Activated CD4-positive, alpha-beta T cell treated with anti-CD3 and anti-CD28 coated beads, Interleukin-2, Interleukin-6, amounts not matched to agents 100 ng/mL and 50 ng/mL, durations not matched to agents 16 hours and 8 hours (primary cell): ENCODE measurements at places on chromosomes 7 and 10.

- DNase-seq = peak; percentile 68
Measured at GRCh38 chr10:99234041-99234790, 1.4 kb downstream of the HPSE2 start.

- DNase-seq = no peak
Measured at GRCh38 chr7:34165927-34166550, 260.7 kb downstream of the BMPER start.

DNA sequence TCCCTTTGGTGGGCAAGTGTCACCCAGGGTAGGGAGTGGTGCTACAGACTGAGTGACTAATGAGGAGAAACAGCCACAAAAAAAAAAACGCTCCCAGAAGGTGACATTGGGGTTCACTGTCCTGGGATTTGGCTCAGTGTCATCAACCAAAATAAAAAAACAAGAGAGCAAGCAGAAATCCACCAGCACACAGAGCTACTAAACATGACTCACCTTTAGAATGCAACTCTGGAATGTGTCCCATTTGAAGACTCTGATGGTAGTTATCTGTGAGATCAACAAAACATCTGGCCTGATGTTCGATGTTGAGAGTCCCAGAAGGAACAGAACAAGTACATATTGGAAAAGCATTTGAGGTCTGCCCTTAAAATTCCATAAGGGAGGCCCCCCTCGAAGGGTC is 200.3 kb upstream of the LYZL2 start:
- DNase-seq = no peak

GRCh38 chr7:155483245-155483644 is 25.3 kb downstream of the EN2 start:
- DNase-seq = no peak

DNA sequence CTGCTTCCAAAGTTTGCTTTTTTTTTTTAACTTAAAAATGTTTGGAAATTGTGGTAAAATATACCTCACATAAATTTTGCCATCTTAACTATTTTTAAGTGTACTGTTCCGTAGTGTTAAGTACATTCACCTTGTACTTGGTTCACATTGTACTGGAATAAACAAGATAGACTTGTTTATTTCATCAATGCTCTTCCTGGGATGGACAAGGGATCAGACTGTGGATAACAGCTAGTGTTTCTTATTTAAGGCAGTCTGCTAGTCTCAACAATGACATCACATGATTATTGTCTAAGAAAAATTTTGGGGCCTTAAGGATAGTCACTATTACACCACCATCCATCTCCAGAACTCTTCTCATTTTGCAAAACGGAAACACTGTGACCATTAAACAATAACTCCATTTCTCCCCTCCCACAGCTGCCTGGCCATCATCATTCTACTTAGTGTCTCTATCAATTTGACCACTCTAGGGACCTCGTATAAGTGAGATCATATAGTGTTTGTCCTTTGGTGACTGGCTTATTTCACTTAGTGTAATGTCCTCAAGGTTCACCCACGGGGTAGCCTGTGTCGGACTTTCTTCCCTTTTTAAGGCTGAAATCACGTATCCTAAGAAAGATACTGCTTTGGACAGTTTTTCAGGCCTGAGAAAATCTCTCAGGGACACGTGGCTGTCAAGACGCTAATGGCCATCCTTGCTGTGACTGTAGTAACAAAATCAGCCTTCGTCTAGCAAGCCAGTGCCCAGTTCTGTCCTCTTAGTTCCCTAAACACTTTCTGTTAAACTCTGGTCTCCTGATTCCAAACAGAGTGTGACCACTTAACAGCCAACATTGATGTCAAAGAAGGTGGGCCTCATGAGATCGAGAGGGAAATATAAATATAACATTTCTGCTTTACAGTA is 305.2 kb downstream of the FRMD4A start:
- DNase-seq = no peak

DNA sequence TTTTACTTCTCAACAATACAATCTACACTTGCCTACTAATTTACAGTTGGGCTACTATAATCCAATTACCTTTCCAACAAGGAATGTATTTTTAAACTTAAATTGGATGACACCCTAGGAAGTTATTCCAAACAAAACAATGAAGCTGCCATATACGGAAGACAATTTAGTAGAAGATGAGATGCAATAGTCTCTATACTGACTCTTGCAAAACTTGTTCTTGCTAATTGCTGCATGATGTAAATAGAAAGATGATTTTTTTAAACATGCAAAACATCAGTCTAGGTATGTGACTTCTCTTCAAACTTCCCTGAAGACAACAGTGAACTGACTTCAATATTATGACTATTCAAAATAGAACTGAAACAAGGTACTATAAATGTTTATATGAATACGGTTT is 17.6 kb downstream of the NT5C3A start:
- no peak for DNase-seq

- no peak for DNase-seq
Measured at GRCh38 chr10:48620719-48621118, 15.8 kb upstream of the ARHGAP22 start.

DNA sequence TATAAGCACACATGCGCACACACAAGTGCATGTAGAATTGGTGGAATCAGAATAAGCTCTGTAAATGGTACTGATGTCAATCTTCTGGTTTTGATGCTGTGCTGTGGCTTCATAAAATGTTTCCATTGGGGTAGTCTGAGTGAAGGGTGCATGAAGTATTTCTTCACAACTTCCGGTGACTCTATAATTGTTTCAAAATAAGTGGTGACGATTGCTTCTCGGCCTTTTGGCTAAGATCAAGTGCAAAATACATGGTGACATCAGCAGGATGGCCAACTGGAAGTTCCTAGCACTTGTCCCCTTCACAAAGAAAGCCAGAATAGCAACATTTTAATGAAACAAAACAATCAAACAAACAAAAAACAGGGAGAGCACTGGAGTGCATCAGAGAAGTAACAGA is 41.6 kb upstream of the CAMK2B start:
- DNase-seq = no peak

- DNase-seq = no peak
Measured at GRCh38 chr10:131618587-131619267, 282.1 kb upstream of the PPP2R2D start.

GRCh38 chr10:61140765-61141392 is 196.9 kb upstream of the RHOBTB1 start:
- peak; percentile 39 for DNase-seq

DNA sequence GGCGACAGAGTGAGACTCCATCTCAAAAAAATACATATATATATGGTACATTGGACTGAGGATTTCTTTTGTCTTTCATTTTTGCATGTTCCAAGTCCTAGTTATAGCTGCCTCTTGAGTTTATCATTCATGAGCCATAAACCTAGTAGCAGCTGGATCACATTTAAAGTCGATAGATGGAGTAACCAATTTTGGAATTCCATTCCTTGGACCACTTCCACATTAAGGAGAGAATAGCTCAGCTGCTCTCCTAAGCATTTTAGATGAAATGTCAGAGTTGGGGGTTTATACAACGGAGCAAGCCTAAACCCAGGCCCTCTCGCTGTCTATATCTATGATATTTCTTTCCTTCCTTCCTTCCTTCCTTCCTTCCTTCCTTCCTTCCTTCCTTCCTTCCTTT is 141.2 kb downstream of the LYZL1 start:
- DNase-seq = no peak

DNA sequence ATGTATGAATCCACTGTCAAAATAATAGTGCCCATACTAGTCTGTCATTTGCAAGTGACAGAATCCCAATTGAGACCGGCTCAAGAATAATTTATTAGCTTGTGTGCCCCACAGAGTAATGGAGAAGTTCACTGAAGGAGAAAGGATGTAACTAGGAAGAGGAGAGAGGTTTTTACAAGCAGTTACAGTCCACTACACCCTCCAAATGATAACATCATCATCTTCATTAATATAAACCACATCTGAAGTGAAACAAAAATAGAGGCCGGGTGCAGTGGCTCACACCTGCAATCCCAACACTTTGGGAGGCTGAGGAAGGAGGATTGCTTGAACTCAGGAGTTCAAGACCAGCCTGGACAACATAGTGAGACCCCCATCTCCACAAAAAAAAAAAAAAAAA is 226.8 kb downstream of the SKIDA1 start:
- no peak for DNase-seq

- no peak for DNase-seq
Measured at GRCh38 chr7:49866076-49866735, 92.8 kb downstream of the VWC2 start.

GRCh38 chr10:119495021-119495505 is 47.5 kb downstream of the RGS10 start:
- DNase-seq = no peak

DNA sequence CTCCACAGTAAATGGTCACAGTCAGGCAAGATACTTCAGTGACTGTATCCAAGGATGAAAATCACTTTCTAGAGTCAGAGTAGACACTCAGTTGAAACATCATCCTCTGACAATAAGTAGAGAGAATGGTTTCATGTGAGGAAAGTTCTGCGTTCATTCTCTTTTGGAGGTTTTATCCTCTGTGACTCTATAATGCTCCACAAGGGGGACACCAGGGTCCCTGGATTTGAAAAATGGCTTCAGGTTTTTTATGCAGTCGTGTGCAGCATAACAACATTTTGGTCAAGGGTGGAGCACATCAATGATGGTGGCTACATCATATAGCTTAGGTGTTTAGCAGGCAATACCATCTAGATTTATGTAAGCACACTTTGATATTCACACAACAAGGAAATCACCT is 40.4 kb downstream of the TMEM168 start:
- no peak for DNase-seq

GRCh38 chr10:88886557-88886956 is 6.5 kb downstream of the STAMBPL1 start:
- peak; percentile 84 for DNase-seq

GRCh38 chr7:12103948-12104347 is 107.1 kb upstream of the TMEM106B start:
- no peak for DNase-seq

- no peak for DNase-seq
Measured at GRCh38 chr10:124119946-124120345, 26.5 kb upstream of the CHST15 start.

DNA sequence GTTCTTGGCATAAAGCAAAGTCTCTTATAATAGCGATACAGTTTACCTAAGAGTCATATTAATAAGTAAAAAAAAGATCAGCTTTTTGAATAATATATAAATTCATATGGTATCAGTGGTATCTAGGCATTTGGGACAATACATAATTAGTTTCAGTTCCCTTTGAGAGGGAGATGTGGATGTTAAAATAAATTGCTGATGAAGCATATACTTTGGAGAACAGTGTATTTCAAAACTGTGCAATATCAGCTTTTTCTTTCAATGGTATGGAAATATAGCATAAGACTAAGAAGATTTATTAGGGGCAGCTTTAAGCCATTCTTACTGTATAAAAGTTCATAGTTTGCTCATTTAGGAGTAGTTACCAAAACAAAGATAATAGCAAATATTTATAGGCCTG is 35.5 kb downstream of the MDFIC start:
- no peak for DNase-seq

- DNase-seq = no peak
Measured at GRCh38 chr10:37703114-37703513, 154.3 kb downstream of the ZNF248 start.

DNA sequence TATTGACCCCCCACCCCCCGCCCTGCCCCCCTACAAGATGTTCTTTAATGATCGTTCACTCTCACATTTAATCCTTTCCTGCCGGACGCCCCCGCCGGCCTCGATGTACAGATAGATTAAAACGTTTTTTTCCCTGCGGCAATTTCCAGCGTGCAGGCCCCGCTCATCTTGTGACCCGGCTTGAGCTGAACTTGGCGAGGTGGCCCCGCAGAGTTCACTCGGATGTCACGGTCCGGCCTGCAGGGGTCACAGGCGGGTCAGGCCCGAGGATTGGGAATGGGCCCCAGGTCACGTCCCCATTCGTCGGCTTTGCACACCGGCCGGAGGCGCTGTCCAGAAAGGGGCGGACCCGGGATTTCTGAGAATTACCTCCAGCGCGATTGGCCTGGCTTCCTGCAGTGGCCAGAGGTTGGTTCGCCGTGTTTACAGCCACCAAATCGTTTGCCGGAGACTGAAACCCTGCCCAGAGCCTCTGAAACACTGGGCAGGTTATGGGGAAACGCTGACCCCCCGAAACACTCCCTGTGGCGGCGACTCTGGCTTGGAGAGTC is 1.9 kb upstream of the CYP26A1 start:
- no peak for DNase-seq

DNA sequence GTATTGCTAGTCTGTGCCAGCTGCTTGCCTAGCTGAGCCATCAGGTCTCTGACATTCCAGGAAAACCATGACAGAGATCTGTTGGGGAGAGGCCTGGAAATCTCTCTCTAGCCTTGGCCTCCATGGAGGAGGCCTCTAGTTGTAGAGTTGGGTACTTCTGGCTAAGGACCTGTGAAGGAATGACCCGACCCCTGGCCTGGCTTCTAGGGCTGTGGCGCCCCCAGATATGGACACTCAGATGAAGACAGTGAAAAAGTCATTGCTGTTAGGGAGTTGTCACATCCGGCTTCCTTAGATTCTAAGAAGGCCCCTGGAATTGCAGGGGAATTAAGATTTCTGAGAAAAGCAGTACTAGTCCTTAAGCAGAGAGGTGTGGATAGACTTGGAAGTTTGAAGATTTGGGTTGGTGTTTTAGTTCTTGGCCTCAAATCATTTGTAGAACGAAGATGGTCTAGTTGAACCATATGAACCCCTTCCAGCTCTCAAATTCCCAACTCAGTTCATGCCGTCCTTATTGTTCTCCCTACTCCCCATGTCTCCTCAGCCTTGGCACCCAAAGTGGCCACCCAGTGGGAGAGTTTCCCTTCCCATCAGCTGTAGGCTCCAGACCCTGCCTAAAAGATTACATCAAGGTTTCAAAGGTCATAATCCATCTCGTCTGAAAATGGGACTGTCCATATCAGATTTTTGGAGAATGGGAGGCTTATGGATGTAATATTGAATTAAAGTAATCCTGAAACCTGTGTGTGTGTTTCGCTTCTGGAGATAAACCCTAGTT is 7.0 kb downstream of the HHEX start:
- DNase-seq = no peak

DNA sequence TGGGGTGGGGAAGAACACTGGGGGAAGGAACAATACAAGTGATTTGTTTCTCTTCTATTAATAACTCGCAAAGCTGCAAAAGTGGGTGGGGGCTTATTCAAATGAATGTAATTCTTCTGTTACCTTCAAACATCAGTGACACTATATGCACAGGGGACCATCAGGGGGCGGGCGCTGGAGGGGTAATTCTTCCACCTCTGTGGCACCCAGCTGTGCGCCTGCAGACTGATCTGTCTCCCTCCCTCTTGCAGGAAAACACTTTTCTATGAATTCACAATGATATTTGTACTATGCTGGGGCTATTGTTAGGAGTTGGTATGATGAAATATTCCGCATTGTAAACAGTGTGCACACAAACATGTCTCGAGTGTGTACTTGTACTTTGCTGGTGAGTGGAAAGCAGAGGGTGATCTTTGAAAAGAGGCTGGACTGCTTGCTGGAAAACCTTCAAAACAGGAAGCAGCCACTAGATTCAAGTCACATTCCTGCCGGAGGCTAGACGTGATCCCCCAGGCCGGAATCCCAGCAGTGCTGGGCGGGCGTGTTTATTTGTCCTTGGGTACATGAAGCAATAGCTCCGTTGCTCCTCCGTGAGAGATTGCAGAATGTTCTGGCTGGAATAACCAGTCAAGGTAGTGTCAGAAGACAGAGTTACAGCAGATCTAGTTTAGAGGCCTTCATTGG is 15.8 kb upstream of the BNIP3 start:
- DNase-seq = no peak

GRCh38 chr7:138158739-138159528 is 82.7 kb downstream of the AKR1D1 start:
- DNase-seq = no peak
